ENCODE measurements at places on chromosomes 3 and 15.

DNA sequence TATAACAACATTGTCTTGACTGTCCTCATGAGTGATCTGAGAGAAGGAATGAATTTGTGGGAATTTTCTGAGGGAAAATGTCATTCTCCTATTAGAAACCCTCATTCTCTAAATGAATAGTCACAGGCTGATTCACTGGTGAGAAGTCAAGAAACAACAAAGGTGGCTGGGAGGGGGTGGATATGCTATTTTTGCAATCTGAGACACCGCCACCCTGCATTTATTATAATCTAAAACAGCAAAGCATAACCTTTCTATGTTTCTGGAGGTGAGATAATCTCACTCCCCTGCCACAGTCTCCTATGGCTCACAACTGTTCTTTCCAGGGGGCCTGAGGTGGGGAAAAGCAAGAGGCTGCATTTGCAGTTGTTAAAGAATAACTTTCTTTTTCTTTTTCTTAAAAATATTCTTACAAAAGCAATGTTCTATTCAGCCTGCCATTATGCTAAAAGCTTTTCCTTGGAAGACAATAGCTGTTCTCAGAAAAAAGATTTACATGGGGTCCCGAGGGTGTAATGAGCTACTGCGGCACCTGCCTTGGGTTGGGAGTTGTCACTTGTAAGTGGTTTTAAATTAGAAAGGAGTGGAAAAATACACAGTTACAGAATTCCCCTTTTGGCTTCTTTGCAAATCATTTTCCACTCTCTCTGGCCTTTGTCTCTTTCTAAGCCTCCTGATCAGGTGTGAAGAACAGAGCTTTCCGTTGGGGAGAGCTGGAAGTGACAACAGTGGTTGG is 220.9 kb downstream of the AGBL1 start:
- no peak for DNase-seq

DNA sequence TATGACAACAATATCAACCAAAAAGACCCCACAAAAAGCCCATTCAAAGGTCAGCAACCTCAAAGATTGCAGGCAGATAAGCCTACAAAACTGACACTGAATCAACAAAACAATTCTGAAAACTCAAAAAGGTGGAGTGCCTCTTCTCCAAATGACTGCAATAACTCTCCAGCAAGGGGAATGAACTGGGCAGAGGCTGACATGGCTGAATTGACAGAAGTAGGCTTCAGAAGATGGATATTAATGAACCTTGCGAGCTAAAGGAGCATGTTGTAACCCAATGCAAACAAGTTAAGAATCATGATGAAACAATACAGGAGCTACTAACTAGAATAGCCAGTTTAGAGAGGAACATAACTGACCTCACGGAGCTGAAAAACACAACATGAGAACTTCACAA is 20.4 kb upstream of the SLC25A38 start:
- DNase-seq = no peak

- no peak for DNase-seq
Measured at GRCh38 chr3:46898321-46899150, 21.0 kb downstream of the PTH1R start.

GRCh38 chr15:76056931-76057330 is 2.9 kb upstream of the TMEM266 start:
- DNase-seq = no peak

DNA sequence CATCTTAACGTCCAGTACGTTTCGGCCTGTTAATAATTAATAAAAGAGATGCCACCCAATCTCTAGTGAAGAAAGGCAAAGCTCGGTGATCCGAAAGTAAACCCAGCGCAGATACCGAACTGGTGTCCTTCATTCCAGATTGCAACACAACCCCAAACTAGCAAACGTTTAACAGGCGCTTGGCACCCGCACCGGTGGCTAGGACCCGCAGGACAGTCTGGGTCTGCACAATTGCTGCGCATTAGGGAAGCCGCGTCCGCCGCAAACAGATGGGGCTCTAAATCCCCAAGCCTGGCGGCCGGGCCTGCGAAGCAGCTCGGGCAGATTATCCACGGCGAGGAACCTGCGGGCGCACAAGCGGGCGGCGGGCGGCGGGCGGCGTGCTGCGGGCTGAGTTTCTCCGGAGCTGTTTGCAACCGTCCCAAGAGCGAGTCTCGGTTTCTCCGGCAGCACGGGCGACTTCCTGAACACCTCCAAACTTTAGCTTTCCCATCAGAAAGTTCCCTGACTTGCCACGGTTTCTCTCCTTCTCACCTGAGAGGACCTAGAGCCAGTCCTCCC is 112.1 kb upstream of the ICE2 start:
- no peak for DNase-seq

DNA sequence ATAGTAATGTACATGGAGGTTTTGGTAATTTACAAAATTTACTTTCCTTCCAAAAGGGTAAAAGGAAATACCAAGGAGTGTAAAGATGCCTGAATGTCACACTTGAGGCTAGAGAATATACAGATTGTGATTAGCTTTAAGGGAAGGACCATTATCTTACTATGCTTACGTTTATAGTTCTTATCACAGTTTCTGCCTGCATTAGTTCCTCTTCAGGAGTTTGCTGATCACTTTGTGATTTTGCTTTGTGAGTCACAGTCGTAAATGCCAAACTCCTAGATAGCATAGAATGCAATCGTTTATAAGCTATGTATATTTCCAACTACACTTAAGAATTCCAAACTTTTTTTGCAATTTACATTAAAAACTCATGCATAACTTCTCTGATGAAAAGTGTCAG is 1034.6 kb downstream of the DIPK2A start:
- DNase-seq = no peak

DNA sequence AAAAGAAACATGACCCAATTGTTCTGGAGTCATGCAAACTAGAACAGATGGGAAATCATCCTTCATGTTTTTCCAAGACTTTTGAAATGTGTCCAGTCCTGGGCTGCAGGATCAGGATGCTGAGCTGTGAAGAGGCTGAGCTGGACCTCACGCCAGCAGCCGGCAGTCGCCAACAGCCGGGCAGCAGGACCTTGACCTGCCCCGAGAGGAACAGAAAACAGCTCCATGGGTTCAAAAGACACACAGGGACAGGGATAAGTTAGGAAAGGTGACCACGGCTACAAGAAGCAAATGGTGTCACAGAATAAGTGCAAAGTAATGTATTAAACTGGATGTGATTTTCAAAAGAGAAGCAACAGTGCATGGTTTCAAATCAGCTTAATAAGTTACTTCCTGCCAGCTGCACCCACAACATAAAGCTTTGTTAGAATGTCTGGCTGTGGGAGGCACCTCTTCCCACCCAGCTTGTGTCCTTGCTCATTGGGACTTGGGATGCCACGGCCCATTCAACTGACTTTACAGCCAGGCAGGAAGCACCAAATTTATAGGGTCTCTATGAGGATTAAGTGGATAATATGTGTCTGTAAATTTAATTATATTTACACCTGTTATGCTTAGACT is 266.4 kb downstream of the GABRG3 start:
- DNase-seq = no peak

DNA sequence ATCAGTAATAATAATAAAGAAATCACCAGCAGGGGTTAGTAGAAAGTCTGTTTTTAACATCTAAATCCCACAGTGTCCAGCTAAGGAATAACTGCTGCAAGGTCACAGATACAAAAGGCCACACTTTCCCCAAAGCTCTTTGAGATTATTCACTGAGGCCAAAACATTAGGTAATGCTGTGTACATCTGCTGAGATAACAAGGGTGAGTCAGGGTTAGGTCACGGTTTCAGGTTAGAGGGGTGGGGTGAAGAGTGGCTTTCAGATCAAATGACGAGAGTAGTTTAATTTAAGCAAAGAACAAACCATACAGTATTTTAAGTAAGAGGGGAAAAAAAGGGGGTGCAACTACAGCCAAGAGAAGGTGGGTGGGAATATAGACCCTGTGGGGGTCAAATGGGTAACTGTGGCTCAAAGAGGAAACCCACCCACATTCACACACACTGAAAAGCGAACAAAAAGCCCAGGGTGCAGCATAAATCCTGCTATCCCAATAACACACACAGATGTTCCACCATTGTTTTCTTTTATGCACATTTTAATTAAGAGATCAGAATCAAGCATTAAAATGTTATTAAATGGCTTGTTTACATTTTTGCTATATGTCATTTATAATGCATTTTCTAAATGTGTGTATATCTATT is 412.9 kb downstream of the TIGIT start:
- no peak for DNase-seq

DNA sequence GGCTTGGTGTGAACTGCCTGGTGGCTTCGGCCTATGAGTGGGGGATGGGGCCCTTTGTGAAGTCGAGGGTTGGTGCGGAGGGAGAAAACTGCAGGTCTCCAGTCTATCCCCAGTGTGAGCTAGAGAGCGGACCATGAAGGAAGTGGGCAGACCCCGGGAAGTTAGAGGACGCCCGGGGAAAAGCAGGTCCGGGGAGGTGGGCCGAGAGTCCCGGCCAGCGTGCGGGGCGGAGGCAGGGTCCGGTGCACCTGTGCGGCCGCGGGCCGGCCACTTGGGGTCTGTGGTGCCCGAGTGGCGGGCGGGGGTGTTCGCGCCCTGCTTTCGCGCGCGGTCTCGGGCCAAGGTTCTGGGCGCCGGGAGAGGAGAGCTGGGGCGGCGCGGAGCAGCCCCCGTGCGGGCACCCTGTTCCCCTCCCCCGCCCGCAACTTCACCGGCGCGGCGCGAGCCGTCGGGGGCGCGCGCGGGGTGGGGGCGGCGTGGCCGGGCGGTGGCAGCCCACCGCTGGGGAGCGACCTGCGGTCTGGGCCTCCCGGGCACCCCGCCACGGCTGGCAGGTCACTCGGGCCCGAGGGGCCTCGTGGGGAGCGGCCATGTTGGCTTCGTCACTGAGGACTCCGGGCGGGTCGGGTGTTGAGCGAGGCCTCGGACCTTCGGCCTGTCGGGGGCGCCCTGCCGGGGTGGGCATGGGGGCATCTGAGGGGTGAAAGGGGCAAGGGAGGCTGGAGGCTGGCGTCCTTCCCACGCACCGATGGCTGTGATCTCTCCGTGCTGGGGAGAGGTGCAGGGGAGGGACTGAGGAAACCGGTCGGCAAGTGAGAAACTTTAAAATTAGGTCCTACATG is 4.8 kb downstream of the UBE2E1 start:
- no peak for DNase-seq

GRCh38 chr3:139935016-139935865 is at the start of gene CLSTN2:
CLSTN2 (plus strand) TSS chr3:139935185.
- no peak for DNase-seq

- DNase-seq = no peak
Measured at GRCh38 chr3:34283751-34284150, 485.3 kb downstream of the PDCD6IP start.

DNA sequence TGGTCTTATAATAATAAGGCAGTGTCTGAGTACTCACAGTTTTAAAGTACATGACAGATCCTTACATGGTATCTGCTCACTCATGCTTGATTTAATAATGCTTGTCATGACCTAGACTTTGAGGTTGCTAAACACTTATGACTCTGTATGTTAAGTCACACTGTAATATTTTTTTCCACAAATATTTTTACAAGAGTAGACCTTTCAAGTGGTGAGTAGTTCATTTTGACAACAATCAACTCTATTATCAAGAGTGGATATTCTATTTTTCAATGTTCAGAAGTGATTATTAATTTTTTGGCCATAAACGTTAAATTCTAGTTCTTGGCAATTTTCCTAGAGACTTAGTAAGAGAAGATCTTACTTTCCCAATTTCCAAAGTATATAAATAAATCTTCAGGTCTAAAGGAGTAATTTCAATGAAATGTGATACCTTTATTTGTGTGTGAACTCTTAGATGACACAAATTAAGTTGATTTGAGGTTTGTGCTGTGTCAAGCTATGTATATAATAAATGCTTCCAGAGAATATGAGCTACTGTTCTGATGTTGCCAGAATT is 104.5 kb downstream of the NLGN1 start:
- DNase-seq = no peak

DNA sequence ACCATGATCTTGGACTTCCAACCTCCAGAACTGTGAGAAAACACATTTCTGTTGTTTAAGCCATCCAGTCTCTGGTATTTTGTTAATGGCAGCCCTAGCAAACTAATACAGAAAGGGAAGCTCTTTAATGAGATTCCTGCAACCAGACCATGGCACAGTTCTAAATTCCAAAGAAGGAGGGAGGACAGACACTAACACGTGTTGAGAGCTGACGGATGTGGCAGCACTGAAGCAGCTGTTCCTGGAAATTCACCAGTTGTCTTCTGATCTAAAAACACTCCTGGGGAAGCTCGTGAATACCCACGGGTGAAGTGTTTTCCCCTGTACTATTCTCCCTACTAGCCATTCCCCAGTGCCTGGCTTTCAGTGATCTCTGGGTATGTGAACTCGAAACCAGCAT is 56.7 kb downstream of the RPL22L1 start:
- DNase-seq = no peak

DNA sequence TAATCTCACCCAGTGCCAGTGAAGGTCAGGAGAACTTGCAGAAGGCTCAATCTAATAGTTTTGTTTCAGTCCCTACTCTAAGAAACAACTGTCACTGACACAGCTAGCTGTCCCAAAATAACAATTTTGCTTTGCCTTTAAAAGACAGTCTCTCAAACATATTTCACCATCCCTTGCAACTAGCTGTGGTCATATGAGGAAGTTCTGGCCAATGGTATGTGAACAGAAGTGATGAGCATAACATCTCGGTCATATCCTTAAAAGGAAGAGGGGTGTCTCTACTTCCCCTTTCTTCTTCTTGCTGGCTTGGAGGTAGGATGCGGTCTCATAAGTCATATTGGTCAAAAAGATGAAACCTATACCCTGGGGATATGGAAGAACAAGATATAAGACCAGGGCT is 198.1 kb downstream of the NEK10 start:
- DNase-seq = no peak

- DNase-seq = no peak
Measured at GRCh38 chr3:43785551-43785950, 94.8 kb downstream of the ABHD5 start.

DNA sequence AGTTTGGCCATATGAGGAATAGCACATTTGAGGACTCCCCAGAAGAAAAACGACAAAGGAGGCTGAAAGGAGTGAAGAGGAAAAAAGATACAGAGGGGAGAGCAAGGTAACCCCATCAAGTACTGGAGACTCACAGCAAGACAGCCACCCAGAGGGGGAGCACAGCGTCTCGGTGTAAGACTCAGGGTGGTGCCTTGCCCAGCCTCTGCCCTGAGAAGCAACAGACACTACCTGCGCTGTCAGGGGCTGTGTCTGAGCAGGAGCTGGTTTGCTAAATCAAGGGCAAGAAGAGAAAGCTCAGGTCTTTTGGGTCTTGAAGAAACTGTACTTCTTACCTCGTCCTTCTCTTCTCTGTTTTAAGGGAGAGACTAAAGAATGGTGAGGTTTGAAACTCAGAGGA is 27.9 kb downstream of the FBXO45 start:
- DNase-seq = no peak

- DNase-seq = no peak
Measured at GRCh38 chr15:54772663-54773062, 424.1 kb downstream of the RSL24D1 start.

- no peak for DNase-seq
Measured at GRCh38 chr3:137222736-137223225, 265.0 kb downstream of the IL20RB start.

GRCh38 chr15:32029409-32029861 is 880 bp upstream of the CHRNA7 start:
- no peak for DNase-seq

GRCh38 chr15:95538693-95539092 is 791.8 kb upstream of the NR2F2 start:
- no peak for DNase-seq

- no peak for DNase-seq
Measured at GRCh38 chr15:43899928-43900327, 73.1 kb downstream of the WDR76 start.

GRCh38 chr3:30996467-30996866 is 102.0 kb upstream of the GADL1 start:
- no peak for DNase-seq

Data from CMK (cell line).